ENCODE measurements at places on chromosomes 2 and 18.

- DNase-seq = no peak
These were observed 59.4 kb upstream of the RAPH1 start for GRCh38 chr2:203594541-203594940.

- DNase-seq = no peak
These were observed 286.8 kb upstream of the PXDN start for GRCh38 chr2:2031101-2031500.

GRCh38 chr2:192243488-192243887 is 48.8 kb upstream of the TMEFF2 start:
- no peak for DNase-seq

GRCh38 chr2:113135317-113135716 is 7.9 kb downstream of the IL1RN start:
- no peak for DNase-seq

GRCh38 chr2:164954186-164954585 is 1.1 kb downstream of the SLC38A11 start:
- DNase-seq = peak; percentile 11

- DNase-seq = no peak
These were observed 23.3 kb upstream of the RMC1 start for GRCh38 chr18:23479829-23480505.

GRCh38 chr2:3867469-3867868 is 164.1 kb downstream of the DCDC2C start:
- DNase-seq = no peak

DNA sequence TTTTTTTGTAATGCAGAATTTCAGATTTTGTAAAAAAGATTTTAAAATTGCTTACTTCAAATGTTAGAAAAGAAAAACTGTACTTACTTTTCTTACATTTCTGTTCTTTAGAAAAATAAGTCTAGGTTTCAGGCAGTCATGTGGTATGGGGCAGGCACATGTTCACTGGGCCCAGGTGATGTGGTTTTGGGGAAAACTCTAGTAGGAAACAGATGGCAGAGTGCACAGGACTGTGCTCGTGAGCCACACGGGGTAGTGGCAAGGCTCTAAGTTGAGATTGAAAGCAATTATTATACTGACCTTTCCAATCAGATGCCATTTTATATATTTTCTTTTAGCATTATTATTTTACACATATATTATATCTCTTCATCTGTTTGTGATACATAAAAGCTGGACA is 1036.9 kb upstream of the TMEFF2 start:
- DNase-seq = no peak

GRCh38 chr2:180254872-180255271 is 247.8 kb upstream of the CWC22 start:
- no peak for DNase-seq

GRCh38 chr18:6413579-6414117 is 1.1 kb downstream of the L3MBTL4 start:
- no peak for DNase-seq

DNA sequence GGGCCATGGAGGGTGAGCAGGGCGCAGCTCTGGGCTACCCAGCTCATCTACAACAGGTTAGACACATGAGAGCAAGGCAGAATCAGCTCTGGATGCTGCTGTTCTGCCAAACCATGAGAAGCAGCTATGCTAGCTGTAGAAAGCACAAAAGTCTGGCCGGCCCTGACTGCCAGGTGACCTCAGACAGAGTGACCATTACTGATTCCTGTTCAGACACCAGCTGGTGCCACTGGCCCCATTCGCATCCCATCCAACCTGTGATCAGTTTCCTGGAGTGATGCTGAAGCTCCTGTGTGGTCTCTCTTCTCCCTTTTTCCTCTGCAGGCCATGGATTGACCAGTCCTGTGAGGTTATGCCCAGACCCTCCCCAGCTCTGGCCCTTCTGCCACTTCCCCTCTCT is 14.3 kb downstream of the RBMS1 start:
- DNase-seq = no peak

- DNase-seq = no peak
These were observed 29.4 kb downstream of the ZFP36L2 start for GRCh38 chr2:43196768-43197587.

- no peak for DNase-seq
These were observed 121.2 kb downstream of the ZNF521 start for GRCh38 chr18:25230658-25231326.

DNA sequence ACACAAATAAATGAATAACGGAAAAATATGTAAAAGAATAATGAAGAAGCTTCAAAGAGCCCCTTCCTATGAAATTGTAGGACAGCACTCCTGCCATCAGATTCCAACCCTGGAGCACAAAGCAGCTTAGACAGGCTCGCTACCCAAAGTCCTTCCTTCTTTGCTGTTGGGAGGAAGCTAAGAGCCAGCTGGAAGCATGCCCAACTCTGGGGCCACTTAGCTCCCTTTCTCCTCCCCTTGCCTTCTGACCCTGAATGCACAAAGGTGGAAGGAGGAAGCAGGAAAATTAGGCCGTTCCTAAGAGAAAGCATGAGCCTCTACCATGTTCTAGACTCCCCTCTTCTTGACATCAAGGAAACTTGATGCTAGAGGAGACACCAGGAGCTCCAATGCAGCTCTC is 700.8 kb downstream of the RNF144A start:
- no peak for DNase-seq

- no peak for DNase-seq
These were observed 341.2 kb downstream of the ZNF521 start for GRCh38 chr18:25010623-25011374.

GRCh38 chr18:75400366-75400765 is 27.1 kb downstream of the SMIM21 start:
- DNase-seq = peak; percentile 1

GRCh38 chr2:108805782-108806181 is 19.2 kb downstream of the CCDC138 start:
- peak; percentile 81 for DNase-seq

- no peak for DNase-seq
These were observed 105.6 kb downstream of the CRIM1 start for GRCh38 chr2:36461039-36461681.

- DNase-seq = peak; percentile 6
These were observed 1.2 kb downstream of the MRPL19 start for GRCh38 chr2:75647771-75648170.

GRCh38 chr2:129658430-129658829 is 321.0 kb upstream of the RAB6C start:
- DNase-seq = no peak

DNA sequence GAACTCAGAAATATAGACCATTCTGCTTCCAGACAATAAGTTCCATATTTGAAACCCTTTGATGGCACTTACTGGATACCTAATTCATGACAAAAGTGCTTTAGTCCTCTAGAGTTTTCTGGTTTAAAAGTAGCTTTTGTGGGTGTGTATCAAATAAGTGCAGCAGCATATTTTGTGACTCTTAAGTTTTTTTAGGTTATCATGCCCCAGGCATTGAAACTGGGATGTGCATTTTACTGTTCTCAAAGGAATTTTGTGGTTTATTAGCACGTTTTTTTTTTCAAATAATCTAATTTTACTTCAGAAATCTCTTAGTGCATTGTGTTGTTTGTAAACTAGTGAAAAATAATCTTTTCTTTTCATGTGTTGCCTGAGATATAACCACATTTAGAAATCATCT is 1.5 kb downstream of the XRCC5 start:
- DNase-seq = no peak
